ENCODE measurements at places on chromosomes 4 and X.

- DNase-seq = no peak
Observed at GRCh38 chr4:174135936-174136406, 147.5 kb downstream of the FBXO8 start.

DNA sequence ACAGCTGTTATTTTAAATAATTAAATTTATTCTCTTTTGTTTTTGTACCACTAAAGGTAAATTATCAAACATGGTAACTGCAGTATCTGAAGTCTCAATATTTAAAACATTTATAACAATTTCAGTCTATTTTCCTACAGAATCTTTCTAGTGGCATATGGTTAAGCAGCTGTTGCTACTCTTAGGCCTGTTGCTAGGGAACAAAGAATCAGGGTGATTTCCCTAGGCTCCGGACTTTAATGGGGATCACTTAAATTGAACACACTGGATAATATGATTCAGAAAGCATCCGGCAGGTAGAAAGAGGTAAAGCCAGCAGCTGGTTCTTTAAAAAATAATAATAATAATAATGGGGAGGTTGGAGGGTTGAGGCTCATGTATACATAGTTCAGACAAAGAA, 17.6 kb downstream of the FBXO8 start:
- DNase-seq = no peak

DNA sequence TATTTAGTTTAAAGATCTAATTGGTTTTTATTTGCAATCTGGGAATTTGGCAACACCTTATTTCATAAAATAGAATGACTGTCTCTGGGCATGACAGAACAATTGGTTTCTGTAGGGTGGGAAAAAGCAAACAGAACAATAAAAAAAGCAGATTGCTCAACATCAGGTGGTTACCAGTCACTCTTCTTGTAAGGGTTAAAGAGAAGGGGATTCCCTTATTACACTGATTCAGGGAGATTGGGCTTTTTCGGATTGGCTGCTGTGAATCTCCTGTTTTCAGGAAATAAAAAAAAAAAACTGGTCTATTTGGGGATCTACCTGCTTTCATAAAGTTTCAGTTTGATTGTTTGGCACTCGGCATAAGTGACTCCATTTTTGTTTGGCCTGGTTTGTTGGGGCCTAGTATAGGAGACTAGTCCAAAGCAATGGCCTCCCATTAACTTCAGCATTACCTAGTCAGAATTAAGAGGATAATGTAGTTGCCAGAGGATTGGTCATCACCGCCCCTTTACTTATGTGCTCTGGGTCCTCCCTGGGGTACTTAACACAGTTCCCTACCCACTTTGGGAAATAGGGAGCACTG, 380.5 kb downstream of the IDS start:
- DNase-seq = no peak

GRCh38 chrX:129777218-129778030, 2.3 kb upstream of the SASH3 start:
- DNase-seq = no peak

- no peak for DNase-seq
Observed at GRCh38 chr4:51845711-51846110, 2.8 kb downstream of the DCUN1D4 start.

DNA sequence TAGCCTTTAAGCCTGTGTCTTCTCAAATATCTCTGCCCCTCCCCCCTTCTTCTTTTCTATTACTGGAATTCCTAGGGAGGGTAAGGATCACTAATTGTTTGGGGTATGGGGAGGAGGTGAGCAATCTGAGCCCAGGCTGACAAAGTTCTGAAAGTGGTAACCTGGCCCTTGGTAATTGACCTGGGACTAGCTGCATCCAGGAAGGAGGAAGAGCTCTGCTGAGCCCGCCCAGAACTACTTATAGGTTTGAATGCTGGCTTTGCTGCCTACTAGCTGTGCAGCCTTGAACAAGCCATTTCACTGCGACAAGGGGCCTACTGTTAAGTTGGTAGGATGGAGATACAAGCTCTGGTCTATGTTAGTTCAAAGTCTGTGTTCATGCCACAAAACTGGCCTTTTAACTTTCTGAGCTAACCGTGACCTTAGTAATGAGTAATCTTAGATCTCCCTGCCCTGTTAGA, 37.8 kb downstream of the DGKK start:
- no peak for DNase-seq

DNA sequence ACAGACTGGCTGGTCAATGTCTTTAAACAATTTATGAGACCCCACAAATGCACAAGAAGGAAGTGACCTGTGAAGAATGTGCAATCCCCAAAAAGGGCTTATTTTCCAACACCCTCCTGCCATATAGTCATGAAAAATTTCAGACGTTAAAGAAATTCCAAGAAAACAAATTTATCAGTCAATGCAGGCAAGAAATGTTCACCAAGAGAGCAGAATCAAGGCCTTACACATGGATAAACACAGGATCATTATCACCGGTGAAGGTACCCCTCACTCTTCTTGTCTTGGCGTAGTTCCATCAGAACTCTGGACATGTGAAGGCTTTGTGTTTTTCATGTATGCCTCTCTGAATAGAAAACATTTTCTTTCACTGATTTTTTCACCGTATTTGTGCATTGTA, 186.7 kb upstream of the GALNTL6 start:
- DNase-seq = no peak

DNA sequence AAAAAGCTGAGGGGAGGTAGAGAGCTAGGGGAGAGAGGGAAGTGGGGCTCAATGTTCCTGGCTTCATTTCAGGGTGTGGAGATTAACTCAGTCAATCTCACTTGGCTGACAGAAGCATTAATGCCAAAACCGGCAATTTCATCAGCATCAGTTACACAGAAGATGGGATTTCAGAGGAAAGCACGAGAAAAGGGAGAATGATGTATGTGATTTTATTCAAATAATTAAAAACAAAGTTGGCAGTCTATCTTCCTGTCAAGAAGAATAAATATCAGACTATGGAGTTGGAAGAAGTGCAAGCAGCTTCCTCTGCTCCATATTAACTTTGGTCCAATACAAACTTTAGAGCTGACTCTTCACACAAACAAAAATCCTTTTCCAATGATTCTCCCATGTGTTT, 29.6 kb upstream of the HCCS start:
- no peak for DNase-seq

DNA sequence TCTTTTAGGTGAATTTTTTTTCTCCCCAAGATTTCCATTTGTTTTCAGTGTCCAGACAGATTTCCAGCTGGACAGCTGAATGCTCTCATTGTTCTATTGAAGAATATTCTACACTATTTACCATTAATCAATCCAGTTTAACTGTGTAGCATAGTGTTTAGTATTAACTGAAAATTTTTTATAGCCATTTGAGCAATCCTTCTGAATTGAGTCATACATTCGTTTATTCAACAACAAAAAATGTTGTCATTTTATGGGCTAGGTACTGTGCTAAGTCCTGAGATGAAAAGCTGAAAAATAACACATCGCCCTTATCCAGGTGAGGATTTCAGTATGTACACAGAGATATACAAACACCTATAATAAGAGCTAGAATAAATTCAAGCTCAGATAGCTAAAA, 223.3 kb downstream of the COL25A1 start:
- peak; percentile 73 for DNase-seq

- peak; percentile 94 for DNase-seq
Observed at GRCh38 chr4:168451744-168452390, 28.4 kb downstream of the DDX60L start.

DNA sequence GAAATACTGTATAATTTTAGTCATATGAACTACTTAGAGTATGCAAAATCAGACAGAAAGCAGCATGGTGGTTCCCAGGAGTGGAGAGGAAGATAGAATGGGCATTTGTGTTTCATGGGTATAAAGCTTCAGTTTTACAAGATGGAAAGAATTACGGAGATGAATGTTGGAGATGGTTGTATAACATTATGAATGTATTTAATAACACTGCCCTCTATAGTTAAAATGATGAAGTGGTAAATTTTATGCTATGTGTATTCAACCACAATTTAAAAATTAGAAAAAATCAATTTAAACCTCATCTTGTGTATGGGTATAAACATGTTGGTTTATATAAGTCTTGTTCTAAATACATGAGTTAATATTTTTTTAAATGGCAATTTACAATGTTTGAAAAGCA, 521.1 kb downstream of the FSTL5 start:
- no peak for DNase-seq

GRCh38 chrX:108945883-108946523, 209.6 kb upstream of the IRS4 start:
- DNase-seq = no peak

- DNase-seq = no peak
Observed at GRCh38 chr4:15003401-15003890, 1.2 kb downstream of the CPEB2 start.
